AG04450 (cell line): ENCODE measurements at places on chromosomes 4 and X.

DNA sequence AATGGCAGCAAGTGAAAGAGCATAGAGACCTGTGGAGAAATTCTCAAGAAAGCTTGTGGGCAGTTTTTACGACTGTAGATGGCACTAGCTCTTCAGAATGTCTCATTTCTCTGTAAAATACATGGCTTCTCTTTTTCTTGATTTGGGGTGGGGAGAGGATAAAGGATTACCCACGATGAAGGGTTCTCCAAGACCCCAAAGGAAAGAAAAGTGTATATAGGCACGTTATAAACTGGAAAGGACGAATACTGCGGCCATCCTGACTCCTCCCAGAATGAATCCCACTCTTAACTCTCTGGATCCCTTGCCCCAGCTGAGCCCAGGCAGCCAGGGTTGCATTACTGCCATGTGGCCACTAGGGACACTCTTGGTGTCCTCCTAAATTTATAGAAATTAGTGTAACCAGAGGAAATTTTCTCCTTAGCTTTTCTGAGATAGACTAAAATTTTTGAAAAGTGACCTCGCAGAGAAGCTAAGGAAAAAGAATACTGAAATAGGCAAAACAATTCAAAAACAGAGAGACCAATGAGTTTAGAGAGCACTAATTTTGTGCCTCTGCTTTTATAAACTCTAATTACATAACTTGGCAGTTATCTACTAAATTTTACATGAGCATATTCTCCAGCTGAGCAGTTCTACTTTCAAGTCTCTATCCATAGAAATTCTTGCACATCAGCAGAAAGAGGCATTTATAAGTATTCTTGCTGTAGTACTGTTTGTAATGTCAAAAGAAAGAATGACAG lies 37.8 kb upstream of the PCDH19 start:
- no peak for DNase-seq

DNA sequence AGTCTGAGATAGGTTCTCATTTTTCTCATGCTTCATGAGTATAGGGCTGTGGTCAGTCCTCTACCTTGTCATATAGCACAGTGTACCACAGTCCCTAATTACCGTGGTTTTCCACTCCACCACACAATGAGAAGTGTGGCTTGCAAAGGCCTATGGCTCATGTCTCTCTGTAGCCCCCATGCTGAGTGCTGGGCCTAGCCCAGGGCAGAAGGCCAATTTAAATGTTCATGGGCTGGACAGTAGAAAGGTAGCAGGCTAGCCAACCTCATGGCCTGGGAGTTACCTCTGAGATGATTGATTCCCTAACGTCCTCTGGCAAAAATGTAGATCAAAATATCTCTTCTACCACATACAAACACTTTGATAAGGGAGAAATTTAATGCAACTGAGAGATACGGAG lies 222.5 kb downstream of the AFF2 start:
- no peak for DNase-seq

DNA sequence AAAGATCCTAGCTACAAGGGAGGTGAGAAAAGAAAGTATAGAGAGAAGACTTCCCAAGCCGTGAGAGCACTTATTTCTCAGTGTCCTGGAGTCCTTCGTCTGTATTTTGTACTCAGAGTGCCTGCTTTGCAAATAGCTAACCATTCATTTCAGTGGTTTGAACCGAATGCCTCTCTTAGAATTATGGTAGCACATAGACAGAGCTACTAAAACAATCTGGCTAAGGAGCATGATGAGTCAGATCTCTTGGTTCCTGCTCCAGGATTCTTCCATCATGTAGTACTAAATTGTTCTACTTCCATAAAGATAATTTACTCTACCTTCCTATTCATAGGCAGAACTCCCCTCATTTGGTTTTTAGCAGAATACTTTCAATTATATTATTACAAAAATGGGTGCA lies 946.6 kb downstream of the STIM2 start:
- no peak for DNase-seq

- no peak for DNase-seq
Observed at GRCh38 chrX:53241558-53241957, 16.6 kb upstream of the KDM5C start.

DNA sequence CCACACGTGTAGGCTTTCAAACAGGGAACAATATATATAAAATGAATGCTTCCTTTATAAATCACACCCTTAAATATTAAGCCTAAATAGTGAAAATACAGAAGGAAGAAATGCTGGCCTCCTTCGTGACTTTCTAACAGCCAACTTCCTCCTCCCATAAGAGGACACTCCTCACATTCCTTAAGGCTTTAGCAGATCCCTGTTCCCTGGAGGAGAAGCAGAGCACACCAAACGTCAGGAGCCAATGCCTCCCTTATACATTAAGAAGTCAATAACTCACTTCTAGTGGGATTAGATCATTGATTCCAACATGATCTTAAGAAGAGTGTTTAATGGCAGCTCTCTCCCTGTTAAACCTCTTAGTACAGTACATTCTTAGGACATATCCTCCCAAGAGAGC lies 108.4 kb upstream of the FAM241A start:
- DNase-seq: no peak

DNA sequence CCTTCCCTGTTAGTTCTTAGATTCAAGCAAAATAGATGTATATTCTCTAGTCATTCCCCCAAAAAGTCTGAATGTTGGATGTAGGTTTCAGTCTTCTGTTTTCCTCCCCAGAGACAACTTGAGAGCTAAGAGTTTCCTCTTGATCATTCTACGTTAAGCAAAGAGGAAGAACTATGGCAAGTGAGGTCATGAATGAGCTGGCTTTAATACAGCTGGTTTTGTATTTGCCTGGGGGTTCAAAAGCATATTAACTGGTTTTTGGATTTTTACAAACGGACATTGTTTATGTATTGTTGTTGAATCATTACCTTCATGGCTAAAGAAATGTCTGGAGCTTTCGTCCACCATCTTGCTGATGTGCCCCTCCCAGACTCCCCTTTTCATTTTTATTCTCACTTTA lies 916.7 kb upstream of the POU3F4 start:
- DNase-seq: no peak
